Activated T-cell treated with anti-CD3 and anti-CD28 coated beads, Interleukin-2, amount 50 U/mL, for 48 hours (primary cell): ENCODE measurements at places on chromosomes 7 and 10.

DNA sequence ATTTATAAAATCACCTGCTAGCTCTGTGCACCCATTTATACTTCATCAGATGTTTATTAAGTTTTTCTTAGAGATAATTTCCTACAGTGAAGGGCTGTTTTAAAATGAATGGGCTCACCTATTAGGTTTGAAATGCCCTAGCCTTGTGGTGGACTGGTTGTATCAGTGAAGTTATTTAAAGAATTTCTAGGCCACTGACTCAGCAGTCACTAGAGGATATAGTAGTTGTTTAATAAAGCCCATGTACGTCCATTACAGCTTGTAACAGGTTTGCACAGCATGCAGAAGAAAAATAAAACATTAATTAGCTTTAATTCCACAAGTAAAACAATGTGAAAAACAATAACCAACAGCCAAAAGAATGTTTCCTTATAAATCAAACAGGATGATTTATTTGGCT is 128.0 kb downstream of the RSU1 start:
- DNase-seq: no peak

DNA sequence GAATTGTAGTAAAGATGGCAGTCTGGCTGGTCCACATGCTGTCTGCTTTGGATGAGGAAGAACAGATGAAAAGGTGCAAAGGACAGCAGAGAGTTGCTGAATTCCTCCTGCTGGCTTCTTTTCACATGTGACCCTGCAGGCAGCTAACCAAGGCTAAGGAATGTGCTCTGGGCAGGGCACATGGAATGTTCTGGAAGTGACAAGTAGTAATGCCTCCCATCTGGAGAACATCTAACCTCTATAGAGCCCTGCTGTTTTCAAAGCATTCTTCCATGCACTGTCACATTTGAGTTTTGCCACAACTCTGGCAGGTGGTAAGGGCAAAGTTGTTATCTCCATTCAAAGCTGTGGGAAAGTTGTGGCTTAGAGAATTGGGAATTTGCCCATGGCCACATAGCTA is 208.8 kb downstream of the STK31 start:
- no peak for DNase-seq

GRCh38 chr10:71747551-71748523 is 25.5 kb downstream of the VSIR start:
- DNase-seq: no peak

DNA sequence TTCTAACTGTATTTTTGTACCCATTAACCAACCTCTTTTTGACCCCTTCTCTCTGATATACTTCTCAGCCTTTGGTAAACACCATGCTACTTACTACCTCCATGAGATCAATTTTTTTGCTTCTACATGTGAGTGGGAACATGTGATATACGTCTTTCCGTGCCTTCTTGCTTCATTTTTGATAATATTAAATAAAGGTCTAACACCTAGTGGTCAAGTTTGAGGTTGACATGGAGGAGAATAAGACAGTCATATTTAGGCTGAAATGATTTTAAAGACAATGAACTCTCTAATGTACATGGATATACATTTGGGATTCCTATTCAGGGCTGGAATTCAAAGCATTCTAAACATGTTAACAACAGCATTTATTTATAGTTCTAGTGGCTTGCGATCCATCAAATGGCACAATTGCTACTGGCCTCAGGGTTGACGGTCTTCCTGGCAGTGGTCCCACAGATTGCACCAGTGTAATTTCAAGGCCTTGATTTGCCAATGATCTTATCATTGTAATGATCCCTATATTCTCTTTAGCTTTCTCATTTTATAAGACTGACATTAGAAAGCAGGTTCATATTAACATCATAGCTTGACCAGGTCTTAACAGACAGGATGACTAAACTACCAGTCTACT is 315.9 kb upstream of the ETV1 start:
- no peak for DNase-seq

DNA sequence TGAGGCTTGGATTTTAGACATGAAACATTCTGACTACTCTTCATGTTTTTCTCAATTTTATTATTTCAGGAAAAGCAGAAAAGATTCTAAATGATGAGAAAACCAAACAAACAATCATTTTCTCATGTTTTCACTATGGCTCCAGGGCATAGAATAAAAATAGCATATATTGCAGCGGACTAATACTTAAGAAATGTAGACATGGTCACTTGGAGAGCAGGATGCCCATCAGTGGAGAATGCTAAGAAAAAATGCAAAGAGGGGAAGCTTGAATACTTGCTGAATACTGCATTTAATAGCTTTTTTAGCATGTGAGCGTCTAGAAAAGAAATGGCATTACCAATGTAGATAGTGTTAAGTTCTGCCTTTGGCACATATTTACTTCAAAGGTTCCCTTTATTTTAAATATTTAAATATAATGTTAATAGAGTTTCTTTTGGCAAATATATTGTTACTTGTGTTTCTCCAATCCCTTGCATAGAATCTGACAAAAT is 107.9 kb downstream of the PPP1R17 start:
- DNase-seq: no peak

- no peak for DNase-seq
Measured at GRCh38 chr10:11625019-11625735, 13.7 kb upstream of the USP6NL start.

GRCh38 chr10:74863551-74863950 is 37.2 kb downstream of the KAT6B start:
- no peak for DNase-seq

DNA sequence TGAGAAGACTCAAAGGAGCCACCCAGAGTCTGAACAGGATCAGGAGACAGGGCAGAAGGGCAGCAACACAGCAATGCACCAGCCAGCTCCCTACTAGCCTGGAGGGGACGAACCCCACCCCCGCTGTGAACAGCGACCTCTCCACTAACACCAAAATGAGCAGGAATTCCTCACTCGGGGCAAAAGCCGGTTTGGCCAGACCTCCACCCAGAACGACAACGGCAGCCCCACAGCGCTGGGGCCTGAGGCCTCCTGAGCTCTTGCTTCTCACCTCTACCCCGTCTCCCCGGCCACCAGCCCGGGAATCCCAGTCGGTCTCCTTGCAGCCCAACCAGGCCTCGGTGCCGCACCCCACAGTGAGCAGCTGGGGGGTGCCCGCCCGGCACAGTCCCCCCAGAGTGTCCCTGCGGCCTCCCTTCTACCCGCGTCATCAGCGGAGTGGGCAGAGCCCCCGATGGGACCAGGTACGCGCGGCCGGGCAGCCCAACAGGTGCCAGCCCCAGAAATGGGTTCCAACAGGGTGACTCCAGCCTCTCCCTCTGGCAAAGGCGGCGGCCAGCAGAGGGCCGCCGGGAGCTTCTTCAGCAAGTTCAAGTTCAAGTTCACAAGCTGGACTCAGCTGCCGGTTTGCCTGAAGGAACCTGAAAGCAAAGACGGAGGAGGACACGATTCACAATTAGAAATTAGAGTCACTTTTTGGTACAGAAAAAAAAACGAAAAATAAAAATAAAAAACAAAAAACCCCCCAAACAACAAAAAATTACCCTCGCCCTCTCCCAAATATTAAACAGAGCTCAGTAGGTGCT is 129.0 kb downstream of the MARCHF5 start:
- no peak for DNase-seq

DNA sequence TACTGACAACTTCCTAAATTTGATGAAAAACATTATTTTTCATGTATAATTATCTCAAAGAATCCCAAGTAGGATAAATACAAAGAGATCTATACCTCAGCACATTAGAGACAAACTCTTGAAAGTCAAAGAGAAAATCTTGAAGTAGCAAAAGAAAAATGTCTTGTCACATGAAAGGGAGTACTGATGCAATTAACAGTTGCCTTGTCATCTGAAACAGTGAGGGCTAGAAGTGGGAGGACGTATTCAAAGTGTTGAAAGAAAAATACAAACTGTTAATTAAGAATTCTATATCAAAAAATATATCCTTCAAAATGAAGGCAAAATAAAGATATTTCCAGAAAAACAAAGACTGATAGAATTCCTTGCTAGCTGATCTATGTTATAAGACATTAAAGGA is 35.5 kb upstream of the ARHGAP22 start:
- no peak for DNase-seq

- DNase-seq: no peak
Measured at GRCh38 chr7:16135658-16136057, 285.7 kb downstream of the CRPPA start.

DNA sequence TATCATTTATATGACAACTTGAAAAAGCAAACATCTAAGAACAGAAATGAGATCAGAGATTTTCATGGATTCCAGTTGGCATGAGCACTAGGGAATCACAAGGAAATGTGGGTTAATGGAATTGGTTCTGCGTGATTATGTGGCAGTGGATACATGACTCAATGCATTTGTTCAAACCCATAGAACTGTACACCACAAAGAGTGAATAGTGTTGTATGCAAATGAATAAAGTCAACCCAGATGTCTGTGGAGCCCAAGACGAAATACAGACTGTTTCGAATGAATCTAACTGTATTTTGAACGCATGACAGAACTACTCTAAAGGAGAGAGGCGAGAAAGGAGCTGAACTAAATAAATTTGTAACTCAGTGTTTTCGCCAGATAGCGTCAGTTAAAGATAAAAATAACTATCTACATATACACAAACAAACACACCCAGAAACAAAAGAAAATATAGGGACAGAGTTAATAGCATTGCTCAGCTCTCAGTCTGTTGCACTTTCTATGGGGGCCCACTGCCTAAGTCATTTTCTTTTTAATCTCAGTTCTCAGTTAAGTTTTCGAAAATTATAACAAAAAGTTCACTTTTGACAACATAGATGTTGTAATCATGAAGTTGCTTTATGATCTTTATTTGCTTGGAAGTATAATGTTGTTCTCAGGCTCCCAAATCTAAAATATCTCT is 636.7 kb upstream of the SEMA3D start:
- DNase-seq: no peak

GRCh38 chr7:156376317-156376716 is 264.3 kb upstream of the RNF32 start:
- no peak for DNase-seq

GRCh38 chr10:124123156-124123555 is 29.8 kb upstream of the CHST15 start:
- no peak for DNase-seq

DNA sequence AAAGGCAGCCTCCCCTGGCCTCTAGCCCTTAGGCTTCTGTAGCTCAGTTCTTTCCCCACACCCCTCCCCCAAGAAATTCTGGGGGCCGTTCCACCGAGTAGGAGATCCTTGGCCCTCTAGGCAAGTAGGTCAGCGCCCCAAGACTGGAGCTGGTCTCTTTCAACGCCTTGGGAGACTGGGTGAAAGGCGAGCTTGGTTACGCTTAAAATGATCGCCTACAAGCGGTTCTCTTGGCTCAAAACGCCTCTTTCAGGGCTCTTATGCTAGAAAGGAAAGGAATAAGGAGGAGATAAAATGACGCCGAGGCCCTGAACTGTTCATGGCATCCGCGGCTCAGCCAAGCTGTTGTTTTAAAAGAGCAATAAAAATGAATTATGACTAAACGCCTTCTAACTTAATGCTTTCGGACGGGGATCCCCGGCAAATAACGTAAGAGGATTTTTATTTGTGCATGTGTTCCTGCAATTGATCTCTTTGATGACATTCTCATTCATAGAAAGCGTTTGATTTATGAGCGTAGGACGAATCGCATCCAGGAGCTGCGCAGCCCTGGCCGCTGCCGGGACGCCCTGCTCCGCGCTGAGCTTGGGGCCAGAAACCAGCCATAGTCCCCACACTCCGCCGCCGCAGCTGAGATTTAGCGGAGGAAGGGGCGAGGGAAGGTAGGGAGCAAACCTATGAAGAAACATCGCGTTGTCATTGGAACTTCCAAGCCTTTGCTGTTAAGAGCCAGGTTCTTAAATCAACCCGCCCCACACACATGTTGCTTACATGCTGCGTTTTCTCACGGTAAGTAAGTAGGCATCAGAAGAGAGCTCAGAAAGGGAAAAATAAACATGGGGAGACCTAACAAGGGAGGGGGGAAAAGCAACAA is 3.0 kb upstream of the HOXA1 start:
- DNase-seq: no peak

- DNase-seq: no peak
Measured at GRCh38 chr7:96235281-96235680, 86.6 kb downstream of the SLC25A13 start.

- DNase-seq: no peak
Measured at GRCh38 chr7:103687951-103688350, 241.9 kb upstream of the SLC26A5 start.

- no peak for DNase-seq
Measured at GRCh38 chr10:47164126-47164799, 135.7 kb upstream of the GDF10 start.

GRCh38 chr7:55527307-55527706 is 45.0 kb downstream of the VOPP1 start:
- DNase-seq: no peak

GRCh38 chr7:156082048-156083040 is 270.1 kb upstream of the SHH start:
- no peak for DNase-seq

DNA sequence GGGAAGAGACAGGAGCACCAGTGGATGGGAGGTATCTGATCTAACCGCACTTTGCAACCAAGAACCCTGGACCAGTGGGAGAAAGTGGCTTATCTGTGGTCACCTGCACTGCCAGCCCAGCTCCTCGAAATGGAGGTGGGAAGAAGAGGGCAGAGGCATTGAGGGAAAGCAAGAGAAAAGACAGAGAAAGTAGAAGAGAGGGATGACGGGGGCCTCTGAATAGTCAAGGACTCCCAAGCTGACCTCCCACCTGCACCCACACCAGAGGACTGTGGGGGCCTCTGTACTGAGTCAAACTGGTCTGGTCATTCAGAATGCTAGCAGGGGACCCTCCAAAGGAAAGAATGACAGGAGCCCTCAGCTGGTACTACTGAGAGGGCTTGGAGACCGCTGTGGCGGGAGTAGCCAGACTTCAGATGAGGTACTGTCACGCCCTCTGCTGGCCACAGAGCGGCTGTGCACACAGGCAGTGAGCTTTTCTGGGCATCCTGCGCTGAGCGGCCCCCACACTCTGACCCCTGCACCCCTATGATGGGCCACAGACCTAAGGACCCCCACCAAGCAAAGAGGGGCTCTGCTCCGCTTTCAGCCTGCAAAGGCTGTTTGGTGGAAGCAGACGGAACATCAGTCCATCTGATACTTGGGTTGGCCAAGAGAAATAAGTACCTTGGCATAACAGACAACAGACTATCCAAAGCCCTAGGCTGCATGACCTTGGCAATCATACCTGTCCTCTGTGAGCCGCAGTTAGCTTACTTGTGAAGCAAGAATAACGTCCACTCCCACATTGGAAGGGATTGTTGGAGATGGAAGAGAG is 112.9 kb downstream of the COL13A1 start:
- DNase-seq: peak; percentile 79

GRCh38 chr10:72164617-72165016 is 51.2 kb upstream of the ANAPC16 start:
- no peak for DNase-seq

GRCh38 chr7:50818324-50818723 is 35.6 kb upstream of the GRB10 start:
- no peak for DNase-seq
